LoVo (cell line): ENCODE measurements at places on chromosomes 3 and 15.

DNA sequence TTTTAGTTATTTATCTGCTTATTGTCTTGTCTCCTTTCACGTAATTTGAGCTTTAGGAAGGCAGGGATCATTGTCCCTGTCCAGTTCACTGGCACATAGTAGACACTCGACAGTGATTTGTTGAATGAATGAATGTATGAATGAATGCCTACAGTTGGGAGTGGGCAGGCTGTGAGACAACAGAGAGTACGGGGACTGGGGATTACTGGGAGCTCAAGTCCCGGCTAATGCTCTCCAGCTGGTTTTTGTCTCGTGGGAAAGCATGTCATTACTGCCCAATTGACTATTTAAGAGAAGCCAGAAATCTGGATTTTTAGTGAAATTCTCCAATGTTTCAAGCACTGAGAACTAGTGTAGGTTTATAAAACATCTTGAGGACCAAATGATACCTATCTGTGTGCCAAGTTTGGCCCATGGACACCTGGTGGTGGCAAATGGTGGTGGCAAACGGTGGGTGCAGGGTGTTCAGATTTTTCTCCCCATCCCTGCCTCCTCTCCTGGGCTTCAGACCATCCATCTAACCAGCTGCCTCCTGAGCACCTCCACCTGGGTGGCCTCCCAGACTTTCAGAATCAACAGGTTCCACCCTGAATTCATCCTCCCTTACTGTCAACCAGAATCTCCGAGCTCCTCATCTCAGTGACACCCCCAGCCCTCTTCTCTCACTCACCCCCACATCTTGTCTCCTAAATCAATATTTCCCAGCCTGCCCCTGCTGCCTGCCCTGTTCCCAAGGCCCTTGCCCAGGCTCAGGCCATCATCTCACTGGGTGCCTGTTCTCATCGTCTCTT, 36.2 kb upstream of the TRH start:
- no peak for DNase-seq

DNA sequence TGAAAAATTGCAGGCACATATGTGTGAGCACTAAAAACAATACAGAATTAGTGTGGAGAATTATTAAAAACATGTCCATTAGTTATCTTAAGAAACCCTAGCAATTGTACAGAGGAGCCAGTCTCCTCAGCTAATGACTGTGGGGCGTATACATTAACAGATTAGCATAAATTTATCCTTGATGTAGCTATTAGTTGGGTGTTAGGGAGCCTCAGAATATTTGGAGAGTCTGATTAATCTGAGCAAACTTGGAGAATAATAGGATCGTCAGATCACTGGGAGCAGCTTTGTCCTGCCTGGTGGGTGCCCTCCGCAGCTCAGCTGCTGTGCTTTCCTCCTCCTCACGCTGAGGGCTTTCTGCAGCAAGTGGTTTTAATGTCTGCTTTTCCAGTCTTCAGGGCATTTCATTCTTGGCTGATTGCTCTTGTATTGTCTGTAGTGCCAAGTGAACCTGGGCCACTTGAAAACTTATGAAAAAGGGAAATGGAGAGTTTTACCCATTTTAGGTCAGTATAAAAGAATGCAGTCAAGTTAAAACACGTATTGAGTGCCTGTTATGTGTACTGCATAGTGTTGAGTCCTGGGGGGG, 417.4 kb upstream of the SEMA6D start:
- no peak for DNase-seq

DNA sequence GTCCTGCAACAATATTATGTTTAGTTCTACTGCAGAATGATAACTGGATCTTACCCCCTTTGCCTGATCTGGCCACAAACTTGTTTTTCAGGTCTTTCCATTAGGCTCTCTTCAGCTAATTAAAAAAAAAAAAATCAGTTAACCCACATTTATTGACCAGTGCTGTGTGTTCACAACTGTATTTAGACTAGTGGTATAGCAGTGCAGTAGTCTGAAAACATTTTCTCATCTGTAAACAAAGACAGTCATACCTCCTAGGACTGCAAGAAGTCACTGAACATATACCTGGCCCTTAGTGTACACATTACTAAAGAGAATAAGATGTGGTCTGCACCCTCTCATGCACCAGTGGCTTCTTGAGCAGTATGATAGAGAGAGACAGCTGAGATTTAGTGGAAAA, 22.5 kb downstream of the LPP start:
- DNase-seq = no peak

GRCh38 chr15:41609123-41609522, 50.1 kb downstream of the TYRO3 start:
- no peak for DNase-seq

- DNase-seq = no peak
Measured at GRCh38 chr3:82259994-82260393, 498.5 kb upstream of the GBE1 start.

GRCh38 chr15:36026627-36027283, 480.8 kb upstream of the DPH6 start:
- DNase-seq = no peak

GRCh38 chr3:158725348-158726011, 6.8 kb downstream of the RARRES1 start:
- DNase-seq = peak; percentile 80
